Left colon (tissue), 2 donors: ENCODE measurements at places on chromosomes 12 and 14. TPM values are rescaled to one million over a fixed set of nuclear protein-coding genes. Genes with fewer than 3 reads are reported as not detected.

Gene COPZ1
- total RNA-seq, result 129 TPM

Gene NDRG2
- total RNA-seq, result 140 TPM

Gene C14orf180
- 1.0 TPM for total RNA-seq

Gene ZCRB1
- total RNA-seq, result 31.3 TPM

Gene ADAM21
- total RNA-seq, result not detected

Gene GPR137C
- 0.15 TPM for total RNA-seq

Gene MMP17
- total RNA-seq, result 1.6 TPM

Gene TPH2
- total RNA-seq, result not detected

Gene AMDHD1
- total RNA-seq, result not detected

Gene SLCO1B1
- total RNA-seq, result not detected

Gene SLC4A8
- total RNA-seq, result 0.67 TPM

Gene GYS2
- total RNA-seq, result not detected

GRCh38 chr12:49887536-49888401 is 15.9 kb downstream of the FAIM2 start:
- no peak for DNase-seq

DNA sequence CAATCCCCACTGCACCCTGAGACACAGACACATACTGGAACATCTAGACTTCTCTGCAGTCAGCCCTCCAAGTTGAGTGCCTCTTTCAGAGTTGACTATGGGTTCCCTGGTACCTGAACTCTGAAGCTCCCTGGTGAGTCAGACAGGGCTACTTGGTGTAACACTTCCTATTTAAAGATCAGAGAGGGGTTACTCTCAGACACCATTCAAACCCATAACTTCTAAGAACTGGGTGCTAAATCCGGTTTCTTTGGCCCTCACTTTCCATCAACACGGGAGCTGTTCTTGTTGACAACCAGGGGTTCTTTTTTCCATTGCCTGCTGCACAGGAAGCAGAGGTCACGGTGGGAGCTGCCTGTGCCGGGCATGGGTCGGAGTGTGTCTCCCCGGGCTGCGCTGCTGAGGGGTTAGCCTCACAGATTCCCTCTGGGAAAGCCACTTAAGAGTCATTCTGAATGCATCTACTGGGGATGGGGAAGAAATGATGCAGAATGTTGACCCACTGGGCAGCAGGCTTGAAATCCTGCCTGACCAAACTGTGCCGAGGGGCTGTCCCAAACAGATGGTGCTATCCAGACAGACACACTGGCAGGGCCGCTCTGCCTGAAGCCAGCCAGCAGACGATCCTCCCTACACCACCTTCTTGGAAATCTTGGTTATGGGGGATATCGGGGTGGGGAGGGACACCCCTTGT is 74.1 kb downstream of the PITPNM2 start:
- no peak for DNase-seq

DNA sequence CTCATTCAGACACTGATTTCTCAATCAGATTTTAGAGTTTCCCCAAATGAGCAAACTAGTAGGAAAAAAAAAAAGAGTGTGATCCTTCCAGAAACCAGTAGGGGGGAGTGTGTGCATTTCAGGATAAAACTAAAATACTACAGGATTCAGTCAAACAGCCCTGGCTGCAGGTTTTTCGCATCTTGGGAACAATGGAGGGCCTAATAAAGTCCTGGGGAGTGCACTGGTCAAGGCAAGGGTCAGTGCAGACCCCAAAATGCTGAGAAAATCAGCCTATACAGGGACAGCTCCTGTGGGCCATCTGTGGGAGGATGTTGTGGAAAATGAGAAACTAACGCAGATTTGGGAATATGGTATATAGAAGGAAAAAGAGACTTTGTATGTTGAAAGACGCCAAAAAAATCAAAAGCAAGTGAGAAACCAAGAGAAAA is 22.2 kb upstream of the ABCD4 start:
- no peak for DNase-seq

- no peak for DNase-seq
Observed at GRCh38 chr12:97026901-97027300, 119.8 kb downstream of the NEDD1 start.

- no peak for DNase-seq
Observed at GRCh38 chr12:121364683-121365121, 12.5 kb upstream of the ANAPC5 start.

GRCh38 chr12:11347810-11348209 is 37.6 kb upstream of the PRB4 start:
- no peak for DNase-seq

GRCh38 chr14:31110872-31111271 is 84.7 kb upstream of the STRN3 start:
- no peak for DNase-seq

- DNase-seq, result no peak
Observed at GRCh38 chr12:67410246-67410645, 141.1 kb downstream of the CAND1 start.

- no peak for DNase-seq
Observed at GRCh38 chr12:96190413-96191108, 3.6 kb upstream of the ELK3 start.

DNA sequence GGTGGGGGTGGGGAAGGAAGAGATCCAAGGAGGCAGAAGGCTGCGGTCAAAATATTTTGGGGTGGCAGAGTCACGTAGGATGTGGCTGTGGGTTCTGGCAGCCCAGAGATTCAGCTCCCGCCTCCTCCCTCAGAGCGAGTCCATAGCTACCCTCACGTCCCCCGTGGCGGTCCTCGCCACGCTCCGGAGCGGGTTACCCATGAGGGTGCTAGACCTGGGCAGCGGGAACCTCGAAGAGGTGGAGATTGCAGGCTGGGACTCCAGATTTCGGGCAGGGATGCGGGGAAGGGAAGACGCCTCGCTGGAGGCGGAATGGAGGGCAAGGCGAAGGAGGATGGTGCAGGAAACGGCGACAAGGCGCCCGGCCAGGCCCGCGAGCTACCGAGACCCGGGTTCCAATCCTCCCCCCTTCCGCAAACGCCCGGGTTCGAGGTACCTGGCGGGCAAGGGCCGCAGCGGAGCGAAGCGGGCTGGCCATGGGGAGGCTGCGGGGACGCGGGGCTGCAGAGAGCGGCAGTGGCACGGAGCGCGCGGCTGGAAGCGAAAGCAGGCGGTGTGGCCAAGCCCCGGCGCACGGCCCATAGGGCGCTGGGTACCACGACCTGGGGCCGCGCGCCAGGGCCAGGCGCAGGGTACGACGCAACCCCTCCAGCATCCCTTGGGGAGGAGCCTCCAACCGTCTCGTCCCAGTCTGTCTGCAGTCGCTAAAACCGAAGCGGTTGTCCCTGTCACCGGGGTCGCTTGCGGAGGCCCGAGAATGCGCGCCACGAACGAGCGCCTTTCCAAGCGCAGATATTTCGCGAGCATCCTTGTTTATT is 46.2 kb downstream of the BCAT1 start:
- DNase-seq, result no peak

GRCh38 chr12:54211920-54212319 is 23.1 kb upstream of the SMUG1 start:
- no peak for DNase-seq

DNA sequence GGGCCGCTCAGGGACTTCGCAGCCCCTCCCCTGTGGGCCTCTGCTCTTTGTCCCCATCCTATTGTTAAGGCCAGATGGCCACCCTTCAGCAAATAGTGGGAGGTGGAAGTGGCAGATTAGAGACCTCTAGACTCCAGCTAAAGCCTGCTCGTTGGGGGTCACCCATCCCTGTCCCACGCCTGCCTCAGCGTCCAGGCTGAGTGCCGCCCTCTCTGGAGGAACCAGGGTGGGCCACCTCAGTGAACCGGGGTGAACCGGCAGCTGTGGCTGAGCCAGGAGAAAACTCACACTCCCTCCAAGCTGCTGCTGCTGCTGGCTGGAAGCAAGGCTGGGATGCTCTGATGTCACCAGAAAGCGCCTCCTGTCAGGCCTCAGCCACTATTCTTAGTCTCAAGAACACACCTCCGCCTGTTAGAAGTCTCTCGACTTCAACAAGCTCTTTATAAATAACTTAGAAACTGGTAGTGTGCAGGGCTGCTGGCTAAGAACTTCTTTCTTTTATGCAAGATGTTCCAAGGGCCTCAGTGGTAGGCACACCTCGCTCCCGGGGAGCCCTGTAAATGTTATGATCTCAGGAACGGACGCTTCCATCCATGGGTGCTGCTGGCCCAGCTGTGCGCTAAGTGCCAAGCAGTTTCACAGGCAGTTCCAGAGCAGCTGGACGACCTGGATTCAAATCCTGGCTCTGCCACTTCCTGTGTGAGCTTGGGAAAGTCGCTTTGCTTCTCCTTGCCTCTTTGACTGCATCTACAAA is 19.8 kb upstream of the TESC start:
- DNase-seq, result no peak

DNA sequence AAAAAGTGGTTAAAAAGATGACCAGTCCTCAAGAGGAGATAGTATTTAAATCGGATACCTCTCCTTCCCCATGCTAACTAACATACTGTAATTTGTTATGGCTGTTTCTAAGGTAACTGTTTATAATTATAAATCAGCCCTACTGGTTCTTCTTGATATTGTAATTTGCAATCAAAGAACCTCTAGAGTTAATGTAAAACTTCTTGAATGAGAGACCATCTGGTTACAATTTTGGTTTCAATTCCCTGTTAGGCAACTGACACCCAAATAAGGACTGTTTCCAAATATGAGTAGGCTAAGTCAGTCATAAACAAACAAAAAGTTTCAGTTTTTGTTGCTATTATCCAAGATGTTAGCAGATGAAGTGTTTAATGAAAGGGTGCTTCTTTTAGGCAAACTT is 120.2 kb upstream of the DNM1L start:
- no peak for DNase-seq

DNA sequence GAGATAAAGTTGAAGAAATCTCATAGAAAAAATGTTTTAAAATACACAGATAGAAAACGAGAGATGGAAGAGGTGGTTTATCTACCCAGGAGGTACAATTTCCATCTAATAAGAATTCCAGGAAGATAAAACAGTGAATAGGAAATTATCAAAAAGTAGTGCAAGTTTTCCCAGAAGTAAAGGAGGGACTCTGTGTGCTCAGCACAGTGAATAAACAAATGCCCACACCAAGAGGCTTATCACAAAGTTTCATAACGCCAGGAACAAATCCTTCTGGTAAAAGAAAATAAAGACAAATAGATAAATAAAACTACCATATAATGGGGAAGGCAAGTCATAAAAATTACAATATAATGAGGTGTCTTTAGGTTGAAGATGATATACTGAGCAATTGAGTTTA is 179.0 kb downstream of the SLC41A2 start:
- DNase-seq, result no peak

- DNase-seq, result no peak
Observed at GRCh38 chr14:102822311-102822863, 45.1 kb downstream of the TRAF3 start.

DNA sequence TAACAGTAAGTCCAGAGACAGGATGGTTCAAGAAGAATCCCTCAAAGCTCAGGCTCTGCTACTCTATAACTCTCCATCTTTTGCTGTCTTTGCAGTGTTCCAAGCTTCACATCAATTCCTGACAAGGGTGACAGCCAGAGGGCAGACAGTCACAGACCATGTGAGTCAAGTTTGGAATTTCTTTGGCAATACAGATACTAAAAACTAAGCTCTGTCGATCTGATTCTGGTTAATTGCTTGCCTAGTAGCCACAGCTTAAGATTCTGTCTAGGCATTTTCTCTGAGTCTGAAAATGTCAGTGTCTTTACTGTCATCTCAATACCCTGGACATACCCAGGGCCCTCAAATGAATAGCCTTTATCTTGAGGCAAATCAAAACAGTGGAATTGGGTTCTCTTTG is 153.7 kb downstream of the CEP128 start:
- DNase-seq, result no peak

- no peak for DNase-seq
Observed at GRCh38 chr14:92590941-92591340, 77.4 kb downstream of the RIN3 start.

DNA sequence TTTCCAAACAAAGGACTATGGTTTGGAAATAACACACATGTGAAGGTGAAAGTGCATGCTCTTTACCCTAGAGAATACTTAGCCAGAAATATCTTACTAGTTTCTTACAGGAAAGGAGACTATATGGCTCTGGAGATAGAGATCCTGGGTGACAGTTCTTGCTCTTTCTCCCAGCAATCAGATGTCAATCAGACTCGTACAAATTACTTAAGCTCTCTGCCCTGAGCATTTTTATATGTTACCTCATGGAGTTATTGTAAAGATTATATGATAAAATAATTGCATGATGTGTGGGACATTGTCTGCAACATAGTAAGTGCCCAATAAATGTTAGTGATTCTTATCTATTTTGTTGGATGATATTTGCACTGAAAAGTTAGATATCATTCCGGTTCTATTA is 76.8 kb downstream of the FAR2 start:
- no peak for DNase-seq

- no peak for DNase-seq
Observed at GRCh38 chr12:101491329-101491728, 16.2 kb downstream of the SPIC start.

- no peak for DNase-seq
Observed at GRCh38 chr12:93094988-93095737, 166.1 kb upstream of the EEA1 start.
